ENCODE measurements at places on chromosomes 7 and 10.
A peak's percentile ranks its signal among the peaks of the same experiment; 100 is the strongest.

- DNase-seq = no peak
Observed at GRCh38 chr10:107649249-107649648, 484.7 kb upstream of the SORCS1 start.

DNA sequence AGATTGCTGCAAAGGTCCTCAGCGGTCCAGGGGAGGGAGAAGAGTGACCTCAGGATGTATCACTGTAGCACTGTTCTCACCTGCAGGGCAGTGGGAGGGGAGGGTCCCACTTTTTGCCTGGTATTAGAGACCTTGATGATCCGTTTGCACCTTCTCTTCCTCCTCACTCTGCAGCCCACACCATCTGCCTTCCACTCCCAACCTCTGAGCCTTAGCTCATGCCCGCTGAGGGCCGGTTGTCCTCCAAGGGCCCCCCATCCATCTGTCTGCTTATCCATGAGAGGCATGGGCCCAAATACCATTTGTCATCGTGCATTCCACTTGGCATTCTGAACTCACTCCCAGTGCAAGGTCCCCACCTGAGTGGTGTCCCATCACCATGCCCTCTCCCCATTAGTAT, 64.6 kb upstream of the PCBD1 start:
- no peak for DNase-seq

DNA sequence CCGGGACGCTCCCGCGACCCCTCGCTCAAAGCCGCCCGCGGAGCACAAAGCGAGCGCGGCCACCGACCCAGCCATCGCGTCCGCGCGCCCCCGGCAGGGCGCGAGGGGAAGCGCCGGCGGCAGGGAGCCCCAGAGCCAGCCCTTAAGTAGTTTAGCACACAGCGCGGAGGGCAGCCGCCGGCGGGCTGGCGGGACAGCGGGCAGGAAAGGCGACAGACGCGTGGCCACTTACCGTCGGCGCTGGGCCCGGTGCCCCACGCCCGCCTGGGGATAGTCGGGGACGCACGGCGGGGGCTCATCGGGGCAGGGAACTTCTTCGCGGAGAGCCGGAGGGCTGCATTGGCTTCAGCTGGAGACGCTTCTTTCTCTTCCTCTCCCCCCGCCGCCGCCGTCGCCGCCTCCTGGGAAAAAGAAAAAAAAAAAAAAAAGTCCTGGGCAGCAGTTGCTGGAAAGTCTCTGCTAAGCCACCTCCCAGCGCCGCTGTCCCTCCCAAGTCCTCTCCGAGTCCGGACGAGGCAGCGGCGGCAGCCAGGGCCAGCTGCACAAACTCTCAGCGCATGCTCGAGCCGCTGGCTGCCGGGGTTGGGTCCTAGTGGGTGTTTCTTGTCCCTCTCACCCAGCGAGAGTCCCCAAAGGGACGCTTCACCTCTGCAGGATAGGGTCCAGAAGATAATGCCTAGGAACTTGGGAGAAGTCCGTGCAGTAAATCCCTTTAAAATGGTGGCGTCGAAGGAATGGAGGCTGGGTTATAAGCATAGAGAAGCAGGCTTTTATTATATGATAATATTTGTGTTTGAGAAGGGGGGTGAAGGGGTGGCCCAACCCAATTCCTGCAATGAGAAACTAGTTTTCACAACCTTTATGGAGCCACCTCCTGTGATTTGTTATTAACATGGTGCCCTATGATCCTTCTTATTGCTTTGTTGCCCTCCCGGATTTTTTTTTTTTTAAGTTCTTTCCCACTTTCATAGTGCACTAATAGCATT, at the start of gene TSPAN12:
TSS of gene TSPAN12 (minus strand) at position 557 of the 986 bp plus-strand sequence. CDS start 1,381 bp downstream, outside the sequence.
- peak; percentile 9 for DNase-seq

GRCh38 chr7:107847168-107847835, 43.7 kb upstream of the DLD start:
- DNase-seq = no peak

- DNase-seq = no peak
Observed at GRCh38 chr7:141477865-141478264, 73.3 kb upstream of the AGK start.

DNA sequence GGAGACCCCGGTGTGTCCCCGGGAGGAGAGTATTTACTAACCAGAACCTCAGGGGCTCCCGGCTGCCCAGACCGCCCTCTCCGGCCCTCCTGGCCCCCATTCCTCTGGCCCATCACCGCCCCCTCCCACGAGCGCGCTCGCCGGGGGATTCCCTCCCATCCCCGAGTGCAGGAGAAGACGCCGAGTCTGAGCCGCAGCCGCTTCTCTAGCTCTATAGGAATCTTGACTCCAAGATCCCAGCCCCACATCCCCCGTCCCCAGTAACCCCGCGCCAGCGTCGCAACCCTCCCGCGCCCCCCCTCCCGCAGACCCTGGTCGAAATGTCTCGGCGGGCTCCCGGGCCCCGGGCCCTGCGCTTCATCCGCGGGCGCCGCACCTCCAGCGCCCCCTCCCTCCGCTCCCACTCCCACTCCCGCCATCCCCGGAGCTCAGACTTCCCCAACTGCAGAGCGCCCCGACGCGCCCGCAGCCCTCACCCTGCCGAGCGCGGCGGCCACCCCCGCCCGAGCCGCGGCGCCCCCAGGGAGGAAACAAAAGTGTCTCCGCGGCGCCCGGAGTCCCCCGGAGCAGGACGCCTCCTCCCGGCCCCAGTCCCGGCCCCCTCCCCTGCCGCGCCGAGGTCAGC, 541 bp downstream of the ELMO1 start:
- no peak for DNase-seq

All from CD4-positive, alpha-beta T cell treated with Interleukin-6 at 100 ng/mL for 8 hours (primary cell).